Activated T-cell treated with anti-CD3 and anti-CD28 coated beads, Interleukin-2, amount 50 U/mL, for 48 hours (primary cell): ENCODE measurements at places on chromosomes 2 and 18.

GRCh38 chr18:52060607-52061304, 279.2 kb upstream of the DCC start:
- DNase-seq = no peak

- DNase-seq = no peak
Measured at GRCh38 chr2:168314236-168314635, 66.8 kb upstream of the STK39 start.

DNA sequence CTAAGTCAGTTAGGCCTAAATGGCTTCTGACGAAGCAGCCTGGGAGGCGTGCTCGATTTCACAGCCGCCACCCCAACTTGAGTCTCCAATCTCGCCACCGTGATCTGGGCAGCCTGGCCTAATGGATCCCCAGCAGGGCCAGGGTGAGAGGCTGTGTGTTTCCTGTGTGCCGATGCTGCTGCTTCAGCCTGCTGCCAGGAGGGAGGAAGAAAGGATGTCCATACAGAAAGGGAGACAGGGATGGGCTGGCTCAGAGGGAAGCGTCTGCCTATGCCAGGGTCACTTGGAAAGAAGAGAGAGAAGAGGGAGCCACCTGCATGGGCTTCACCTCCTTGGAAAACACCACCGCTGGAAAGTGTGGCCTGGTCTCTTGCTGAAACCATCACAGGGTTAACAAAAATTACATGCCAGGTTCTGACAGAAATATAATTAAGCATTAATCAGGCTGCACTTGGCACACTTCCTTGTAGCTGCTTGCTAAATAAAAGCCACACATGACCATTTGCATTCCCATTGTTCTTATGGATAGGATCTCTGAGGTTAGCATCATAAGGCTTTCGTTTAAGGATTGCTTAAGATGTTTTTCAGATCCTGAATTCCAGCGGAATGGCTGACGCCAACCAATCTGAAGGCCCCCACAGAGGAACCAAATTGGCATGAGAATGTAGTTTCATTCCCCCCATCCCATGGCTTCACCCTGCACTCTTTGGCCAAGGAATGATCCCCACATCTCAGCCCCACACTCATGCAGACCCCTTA, 108.8 kb upstream of the SLC1A4 start:
- DNase-seq = no peak

- no peak for DNase-seq
Measured at GRCh38 chr18:8602040-8602439, 7.2 kb upstream of the RAB12 start.

- no peak for DNase-seq
Measured at GRCh38 chr2:27042159-27042661, 9.3 kb upstream of the AGBL5 start.

DNA sequence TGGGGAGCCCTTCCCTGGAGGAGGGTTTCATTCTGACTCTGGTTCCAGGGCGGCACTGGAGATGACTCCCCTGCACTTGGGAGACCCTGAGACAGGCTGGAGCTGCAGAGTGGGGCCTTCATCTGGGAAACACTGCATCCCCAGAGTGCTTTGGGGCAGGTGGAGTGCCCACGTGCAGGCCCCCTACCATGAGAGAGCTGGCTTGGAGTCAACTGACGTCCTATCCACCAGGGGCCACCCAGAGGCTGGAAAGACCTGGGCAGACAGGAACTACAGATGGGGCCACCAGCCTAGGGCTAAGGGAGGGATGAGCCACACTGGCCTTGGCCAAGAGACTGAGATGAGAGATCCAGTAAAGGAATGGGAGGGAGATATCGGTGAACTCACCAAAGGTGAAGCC, 153.8 kb downstream of the ASB1 start:
- no peak for DNase-seq
